Germinal center (tissue), 1 donor: ENCODE measurements at places on chromosomes 12 and 14.
A peak's percentile ranks its signal among the peaks of the same experiment; 100 is the strongest.

DNA sequence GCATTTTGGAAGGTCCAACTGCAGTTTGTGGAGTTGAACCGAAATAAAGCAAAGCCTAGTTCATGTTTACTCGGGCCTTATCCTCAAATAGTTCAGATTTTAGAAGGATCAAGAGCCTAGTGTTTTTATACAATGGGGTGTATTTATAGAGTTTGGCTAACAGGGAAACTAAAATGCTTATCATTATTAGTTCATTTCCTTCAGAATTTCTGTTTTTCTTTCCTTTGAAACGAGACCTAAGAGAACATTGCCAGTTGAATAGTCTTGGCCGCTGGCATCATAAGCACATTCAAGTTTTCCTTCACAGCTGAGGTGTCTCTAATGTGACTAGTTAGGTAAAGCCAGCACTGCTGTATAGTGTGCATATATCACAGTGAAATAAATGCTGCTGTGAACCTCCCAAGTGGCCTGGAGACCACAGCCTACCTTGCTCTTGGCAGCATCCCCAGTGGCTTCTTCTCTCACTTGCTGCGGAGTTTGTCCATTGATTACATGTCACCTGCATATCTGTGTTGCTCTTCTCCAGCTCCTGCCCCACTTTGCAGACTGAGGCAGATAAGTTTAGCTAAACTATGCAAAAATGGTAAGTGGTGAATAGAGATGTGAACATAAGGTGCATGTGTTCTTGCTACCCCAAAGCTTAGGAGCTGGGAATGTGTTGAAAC is 88.8 kb downstream of the ANO6 start:
- no peak for DNase-seq

DNA sequence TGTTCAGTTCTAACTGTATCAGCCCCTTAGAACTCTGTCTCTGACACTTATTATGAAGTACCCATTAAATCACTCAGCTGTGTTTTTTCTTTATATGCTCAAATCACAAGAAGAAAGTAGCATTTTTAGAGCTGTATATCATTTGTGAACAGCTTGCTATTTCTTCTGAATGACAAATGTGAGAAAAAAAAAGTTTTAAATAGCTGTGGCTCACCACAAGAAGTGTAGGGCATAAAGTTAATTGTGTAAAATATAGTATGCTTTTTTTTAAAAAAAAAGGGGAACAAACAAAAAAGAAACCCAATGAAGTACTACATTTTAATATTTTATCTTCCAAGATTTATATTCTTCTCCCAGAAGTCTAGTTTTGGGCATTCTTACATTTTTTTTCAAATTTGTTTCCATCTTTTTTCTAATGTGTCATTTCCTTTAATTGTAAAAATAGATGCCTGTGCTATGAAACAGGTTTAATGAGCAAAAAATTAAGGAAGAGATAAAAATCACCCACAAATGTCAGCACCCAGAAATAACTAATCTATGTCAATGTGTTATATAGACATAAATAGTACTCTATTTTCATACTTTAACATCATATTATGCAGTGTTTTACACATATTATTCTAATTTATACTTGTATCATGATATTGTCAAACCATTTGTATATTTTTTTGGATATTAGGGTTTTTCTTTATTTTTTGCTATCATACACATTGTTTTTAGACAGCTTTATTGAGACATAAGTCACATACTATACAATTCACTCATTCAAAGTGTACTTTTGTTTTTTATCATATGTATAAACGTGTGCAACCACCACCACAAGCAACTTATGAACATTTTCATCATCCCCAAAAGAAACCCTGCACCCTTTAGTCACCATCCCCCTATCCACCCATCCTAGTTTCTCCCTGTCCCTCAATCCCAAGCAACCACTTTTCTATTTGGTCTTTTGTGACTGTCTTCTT is 22.4 kb upstream of the LRRK2 start:
- DNase-seq: no peak

GRCh38 chr12:131984334-131984733 is 34.6 kb downstream of the EP400 start:
- no peak for DNase-seq

DNA sequence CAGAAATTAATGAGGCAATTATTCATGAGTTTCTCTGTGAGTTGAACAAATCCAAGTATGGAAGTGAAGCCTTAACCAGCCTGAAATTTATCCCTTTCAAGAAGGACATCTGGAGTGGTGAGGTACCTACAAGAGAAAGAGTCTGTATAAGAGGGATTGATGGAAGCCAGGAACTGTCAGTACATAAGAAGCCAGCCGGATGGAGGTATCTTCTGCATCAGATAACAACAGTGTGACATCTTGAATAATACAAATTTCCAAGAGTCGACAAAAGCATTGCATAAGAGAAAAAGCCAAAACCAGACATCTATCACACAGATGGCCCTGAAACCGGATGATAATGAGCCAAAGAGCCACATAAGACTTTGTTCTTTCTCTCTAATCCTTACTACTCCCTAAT is 781.2 kb downstream of the FLRT2 start:
- no peak for DNase-seq

- DNase-seq: peak; percentile 89
Observed at GRCh38 chr14:100297320-100298300, 8.6 kb downstream of the SLC25A29 start.

DNA sequence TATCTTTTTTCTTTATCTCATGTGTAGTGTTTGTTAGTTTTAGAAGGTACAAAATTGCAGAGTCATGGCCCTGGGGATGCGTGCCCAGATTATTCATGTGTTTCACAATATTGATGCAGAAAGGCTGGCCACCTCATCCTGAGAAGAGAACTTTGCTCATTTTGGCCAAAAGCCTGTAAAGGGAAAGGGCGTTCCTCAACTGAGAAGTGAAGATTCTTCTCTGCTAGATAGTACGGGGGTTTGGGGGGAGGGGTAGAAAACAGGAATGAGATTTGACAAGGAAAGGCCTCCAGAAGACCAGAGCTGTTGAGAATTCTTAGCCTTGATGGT is 1.7 kb downstream of the MGST1 start:
- DNase-seq: no peak

DNA sequence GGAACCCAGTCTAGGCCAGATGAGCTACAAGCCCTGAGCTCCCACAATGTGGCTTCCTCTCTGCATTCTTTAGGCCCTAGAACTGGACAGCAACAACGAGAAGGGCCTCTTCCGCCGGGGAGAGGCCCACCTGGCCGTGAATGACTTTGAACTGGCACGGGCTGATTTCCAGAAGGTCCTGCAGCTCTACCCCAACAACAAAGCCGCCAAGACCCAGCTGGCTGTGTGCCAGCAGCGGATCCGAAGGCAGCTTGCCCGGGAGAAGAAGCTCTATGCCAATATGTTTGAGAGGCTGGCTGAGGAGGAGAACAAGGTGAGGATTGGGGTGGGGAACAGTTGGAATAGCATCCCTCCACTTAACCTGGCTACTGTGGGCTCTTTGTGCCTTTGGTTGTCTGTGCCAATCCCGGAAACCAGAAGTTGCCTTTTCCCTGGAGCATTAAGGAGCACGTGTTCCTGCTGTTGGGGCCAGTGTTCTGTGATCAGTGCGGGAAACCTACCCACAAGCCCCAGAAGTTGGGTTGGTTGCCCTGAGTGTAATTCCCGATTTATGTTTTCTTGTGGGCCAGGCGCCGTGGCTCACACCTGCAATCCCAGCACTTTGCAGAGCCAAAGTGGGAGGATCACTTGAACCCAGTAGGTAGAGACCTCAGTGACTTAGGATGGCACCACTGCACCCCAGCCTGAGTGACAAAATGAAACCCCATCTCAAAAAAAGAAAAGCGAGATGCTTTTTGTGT is 6.4 kb downstream of the FKBP4 start:
- DNase-seq: no peak

DNA sequence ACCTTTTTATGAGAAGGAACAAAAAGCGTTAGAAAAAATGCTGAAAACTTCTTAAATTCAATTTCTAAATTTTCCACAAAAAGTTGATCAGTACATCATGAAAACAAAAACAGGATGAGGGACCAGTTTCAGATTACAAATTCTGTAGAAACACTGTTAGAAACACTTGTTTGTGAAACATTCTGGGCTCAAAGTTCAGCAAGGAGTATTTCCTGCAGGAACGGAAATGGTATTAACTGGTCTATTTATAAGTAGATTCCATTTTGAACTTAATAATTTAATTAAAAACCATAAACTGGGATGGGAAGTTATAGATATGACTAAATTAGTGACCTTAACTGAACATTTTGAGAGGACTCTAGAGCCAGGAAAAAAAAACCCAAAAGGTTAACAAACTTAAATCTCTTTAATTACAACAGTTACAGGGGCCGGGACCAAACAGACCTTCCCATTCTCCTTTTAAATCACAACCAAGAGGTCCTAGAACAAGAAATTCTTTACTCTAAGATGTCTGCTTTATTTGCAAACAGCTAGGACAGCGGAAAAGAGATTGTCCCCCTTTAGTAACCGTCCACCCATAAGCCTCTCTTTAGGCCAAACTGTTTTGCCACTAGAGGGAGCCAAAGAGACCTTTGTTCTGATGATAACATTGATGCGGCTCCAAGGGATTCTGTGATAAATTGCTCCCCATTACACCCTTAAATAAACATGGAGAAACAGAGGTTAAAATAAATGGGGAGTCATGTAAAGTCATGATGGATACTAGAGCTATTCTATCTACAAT is 69.0 kb upstream of the RERGL start:
- peak; percentile 6 for DNase-seq

DNA sequence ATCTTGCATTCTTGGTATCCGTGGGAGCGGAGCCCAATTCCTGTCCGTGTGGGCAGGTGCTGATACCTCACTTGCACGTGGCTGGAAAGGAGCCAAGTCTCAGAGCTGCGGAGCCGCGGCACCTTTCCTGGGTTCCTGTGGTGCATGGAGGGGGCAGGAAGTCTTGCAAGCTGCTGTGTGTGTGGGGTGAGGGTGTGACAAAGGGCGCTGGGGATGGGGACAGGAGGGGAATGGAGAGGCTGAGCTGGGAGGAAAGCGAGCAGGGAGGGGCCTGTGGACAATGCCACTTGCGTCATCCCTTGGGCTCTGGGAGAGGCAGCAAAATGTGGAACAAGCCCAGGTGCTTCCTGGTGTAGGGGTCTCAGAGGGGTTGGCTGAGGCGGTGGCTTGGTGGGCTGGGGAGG is 86.7 kb downstream of the CALM1 start:
- no peak for DNase-seq

GRCh38 chr12:59744564-59744963 is 148.7 kb downstream of the SLC16A7 start:
- no peak for DNase-seq

DNA sequence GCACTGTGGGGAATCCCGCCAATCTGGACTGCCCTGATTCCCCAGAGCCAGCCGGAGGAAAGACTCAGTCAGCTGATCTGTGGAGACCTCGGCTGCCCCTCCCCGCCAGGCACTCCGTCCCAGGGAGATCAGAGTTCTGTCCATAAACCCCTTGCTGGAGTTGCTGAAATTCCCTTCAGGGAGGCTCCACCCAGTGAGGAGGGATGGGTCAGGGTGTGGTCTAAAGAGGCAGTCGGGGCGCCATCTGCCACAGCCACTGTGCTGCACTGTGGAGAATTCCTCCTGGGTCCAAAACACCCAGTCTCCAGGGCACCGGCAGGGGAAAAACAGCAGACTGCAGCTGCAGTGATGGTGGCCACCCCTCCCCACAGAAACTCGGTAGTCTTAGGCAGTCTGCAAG is 1922.3 kb upstream of the FLRT2 start:
- no peak for DNase-seq

DNA sequence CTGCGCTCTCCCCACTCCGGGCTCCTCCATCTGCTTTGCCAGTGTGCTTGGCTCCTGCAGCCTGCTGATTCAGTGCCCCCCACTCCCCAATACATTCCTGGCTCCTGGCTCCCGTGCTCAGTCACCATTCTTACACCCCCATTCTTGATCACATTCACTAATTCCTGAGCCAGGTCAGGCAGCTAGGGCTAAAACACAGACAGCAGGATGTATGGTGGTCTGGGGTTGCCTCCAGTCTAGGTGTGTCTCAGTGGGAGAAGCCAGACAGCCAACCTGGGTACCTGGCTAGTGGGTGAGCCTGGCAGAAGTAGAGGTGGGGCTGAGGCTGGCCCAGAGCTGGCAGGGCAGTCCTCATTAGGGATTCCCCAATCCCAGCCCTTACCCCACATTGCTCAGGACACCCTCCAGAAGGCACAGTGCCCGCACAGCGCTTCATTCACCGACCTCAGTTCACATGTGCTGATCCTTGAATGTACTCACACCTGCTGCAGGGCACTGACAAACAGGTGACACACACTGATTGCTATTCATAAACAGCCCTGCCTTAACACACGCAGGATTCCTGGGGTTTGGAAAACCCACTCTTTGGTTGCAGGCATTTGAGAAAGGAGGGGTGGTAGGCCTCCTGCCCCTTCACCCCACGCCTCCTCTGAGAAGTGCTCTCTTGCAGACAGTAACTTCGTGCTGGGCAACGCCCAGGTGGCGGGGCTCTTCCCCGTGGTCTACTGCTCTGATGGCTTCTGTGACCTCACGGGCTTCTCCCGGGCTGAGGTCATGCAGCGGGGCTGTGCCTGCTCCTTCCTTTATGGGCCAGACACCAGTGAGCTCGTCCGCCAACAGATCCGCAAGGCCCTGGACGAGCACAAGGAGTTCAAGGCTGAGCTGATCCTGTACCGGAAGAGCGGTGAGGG is 1.7 kb downstream of the KCNH3 start:
- DNase-seq: no peak

GRCh38 chr14:66498311-66498710 is 9.6 kb upstream of the GPHN start:
- no peak for DNase-seq
